Activated gamma-delta T cell treated with Interleukin-2 at 50 U/mL for 16 hours (primary cell): ENCODE measurements at places on chromosomes 3 and 15.

GRCh38 chr3:195072916-195073564 lies 197.9 kb downstream of the XXYLT1 start:
- no peak for DNase-seq

- no peak for DNase-seq
Measured at GRCh38 chr15:89749054-89749453, 2.0 kb downstream of the MESP1 start.

DNA sequence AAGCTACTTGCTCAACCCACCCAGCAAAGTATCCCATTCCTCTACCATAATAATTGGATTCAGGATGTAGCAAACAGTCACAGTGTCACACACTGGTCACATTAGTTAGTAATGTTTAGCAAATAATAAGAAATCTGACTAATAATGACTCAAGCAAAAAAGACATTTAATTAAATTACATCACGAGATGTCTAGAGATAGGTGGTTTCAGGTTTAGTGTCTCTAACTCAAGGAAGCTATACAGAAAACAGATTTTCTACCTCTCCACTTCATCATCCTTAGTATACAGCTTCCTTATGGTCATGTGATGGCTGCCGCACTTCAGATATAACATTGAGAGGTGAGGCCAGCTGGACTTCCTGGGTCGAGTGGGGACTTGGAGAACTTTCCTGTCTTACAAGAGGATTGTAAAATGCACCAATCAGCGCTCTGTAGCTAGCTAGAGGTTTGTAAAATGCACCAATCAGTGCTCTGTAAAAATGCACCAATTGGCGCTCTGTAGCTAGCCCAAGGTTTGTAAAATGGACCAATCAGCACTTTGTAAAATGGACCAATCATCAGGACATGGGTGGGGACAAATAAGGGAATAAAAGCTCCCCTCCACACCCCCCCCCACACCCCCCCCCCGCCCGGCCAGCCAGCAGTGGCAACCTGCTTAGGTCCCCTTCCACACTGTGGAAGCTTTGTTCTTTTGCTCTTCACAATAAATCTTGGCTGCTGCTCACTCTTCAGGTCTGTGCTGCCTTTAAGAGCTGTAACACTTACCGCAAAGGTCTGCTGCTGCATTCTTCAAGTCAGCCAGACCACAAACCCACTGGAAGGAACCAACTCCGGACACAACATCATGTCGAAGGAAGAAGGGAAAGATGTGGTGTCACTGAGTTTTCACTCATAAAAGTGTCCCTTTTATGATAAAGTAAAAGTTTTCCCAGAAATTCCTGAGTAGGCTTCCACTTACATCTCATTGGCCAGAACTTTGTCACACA lies 24.9 kb upstream of the ARPIN start:
- no peak for DNase-seq

GRCh38 chr15:29942143-29942542 lies 119.9 kb upstream of the TJP1 start:
- DNase-seq = no peak
